Suprapubic skin (tissue), 4 donors: ENCODE measurements at places on chromosomes 3 and 15. TPM values are rescaled to one million over a fixed set of nuclear protein-coding genes. Genes with fewer than 3 reads are reported as not detected.

DNA sequence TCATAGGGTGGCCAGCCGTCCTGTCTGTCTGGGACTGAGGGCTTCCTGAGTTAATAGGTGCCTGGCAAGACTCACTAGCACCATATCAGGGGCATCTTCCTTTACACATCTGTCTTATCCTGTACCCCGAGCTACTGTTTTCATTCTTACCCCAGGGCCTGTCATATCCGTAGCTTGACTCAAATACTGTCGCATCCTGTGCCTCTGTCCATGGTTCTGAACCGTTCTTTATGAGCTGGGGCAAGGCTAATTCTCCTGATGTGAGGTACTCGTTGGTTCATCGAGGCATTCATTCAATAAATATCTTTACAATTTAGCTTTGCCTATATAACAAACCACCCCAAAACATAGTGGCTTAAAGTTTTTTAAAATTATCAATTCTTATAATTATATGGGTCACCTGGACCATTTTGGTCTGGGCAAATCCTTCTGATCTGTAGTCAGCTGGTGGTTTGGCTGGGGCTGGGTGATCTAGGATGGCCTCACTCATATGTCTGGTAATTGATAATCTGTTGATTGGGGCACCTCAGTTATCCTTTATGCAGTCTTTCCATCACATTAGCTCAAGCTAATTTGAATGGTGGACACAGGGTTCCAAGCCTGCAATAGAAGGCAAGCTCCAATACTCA, 121.2 kb downstream of the TLE3 start:
- H3K27me3 ChIP-seq: peaks cover 28% of the 10 kb centered on the region
- H3K4me3 ChIP-seq: no peak overlapping the region
- H3K4me1 ChIP-seq: no peaks in the 10 kb centered on the region
- no peak overlapping the region for H3K27ac ChIP-seq
- no peak for DNase-seq

DNA sequence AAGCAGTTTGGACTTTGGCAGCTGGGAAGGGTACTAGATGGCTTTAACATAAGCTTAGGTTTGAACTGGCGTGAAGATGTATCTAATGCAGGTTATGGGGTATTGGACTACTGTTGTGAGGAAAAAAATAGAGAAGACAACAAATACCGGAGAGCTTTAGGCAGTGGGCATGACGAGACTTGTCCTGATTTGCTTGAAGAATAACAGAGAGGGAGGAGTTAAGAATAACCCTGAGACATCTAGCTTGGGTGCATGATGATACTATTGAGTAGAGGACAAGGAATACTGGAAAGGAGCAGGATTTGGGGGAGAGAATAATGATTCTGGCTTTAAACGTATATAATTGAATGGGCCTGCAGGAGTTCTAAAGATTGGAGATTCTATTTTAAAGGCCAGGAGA, 249.5 kb upstream of the AZI2 start:
- H3K4me3 ChIP-seq: no peak overlapping the region
- DNase-seq: no peak
- no peaks in the 10 kb centered on the region for H3K4me1 ChIP-seq
- no peaks in the 10 kb centered on the region for H3K27me3 ChIP-seq
- H3K27ac ChIP-seq: no peak overlapping the region

DNA sequence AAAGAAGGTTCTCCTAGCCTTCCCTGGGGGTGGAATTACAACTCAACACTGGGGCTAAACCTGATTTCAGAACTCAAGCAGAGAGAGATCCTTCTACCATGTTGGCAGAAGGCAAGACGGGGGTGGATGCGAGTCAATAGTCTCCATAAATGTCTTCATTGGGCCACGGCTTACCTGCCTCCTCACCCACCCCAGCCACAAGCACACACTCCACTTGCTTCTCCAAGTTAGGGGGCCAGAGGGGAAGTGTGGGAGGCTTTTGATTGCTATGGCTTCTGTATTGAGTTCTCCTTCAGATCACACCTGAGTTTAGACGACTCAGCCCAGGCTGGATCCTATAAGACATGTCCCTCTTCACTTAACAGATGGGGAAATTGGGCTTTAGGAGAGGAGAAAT, 178.9 kb downstream of the UACA start:
- peaks cover 11% of the 10 kb centered on the region for H3K4me1 ChIP-seq
- no peak overlapping the region for H3K27ac ChIP-seq
- no peaks in the 10 kb centered on the region for H3K36me3 ChIP-seq

Gene UBXN7
- 21.7 TPM for total RNA-seq

- no peak overlapping the region for H3K27ac ChIP-seq
- no peaks in the 10 kb centered on the region for H3K36me3 ChIP-seq
- H3K27me3 ChIP-seq: no peaks in the 10 kb centered on the region
- DNase-seq: no peak
Observed at GRCh38 chr3:166013073-166013679, 176.0 kb upstream of the BCHE start.
